ENCODE measurements at places on chromosomes 5 and 9.

DNA sequence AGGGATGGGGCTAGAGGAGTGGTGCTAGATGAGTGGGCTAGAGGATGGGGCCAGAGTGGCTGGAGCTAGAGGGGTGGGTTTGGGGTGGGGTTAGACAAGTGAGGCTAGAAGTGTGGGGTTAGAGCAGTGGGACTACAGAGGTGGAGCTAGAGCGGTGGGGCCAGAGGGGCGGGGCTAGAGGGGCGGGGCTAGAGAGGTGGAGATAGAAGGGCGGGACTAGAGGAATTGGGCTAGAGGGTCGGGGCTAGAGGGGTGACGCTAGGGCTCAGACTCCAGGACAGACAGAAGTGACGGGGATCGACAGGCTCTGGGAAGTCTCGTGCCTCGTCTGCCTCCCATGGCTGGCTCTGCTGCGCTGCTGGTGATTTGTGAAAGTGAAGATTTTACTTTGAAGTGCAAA, 31.0 kb upstream of the TENT4A start:
- no peak for DNase-seq

DNA sequence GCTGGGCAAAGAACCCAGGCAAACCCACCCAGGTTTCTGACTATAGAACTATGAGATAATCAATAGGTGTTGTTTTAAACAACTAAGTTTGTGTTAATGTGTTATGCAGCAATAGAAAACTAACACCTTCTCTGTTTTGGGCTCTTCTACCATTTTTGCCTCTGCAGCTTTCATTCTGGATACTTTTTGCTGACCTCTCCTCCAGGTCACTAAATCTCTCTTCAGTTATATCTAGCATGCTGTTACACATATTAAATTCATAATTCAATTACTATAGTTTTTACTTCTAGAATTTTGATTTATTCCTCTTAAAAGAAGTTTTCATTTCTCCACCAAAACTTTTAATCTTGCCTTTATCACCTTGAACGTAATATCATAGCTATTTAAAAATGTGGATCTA, 17.2 kb downstream of the MAPK9 start:
- no peak for DNase-seq

GRCh38 chr5:176389135-176390123, 878 bp downstream of the HIGD2A start:
- no peak for DNase-seq

- DNase-seq: peak; percentile 89
Measured at GRCh38 chr5:24347158-24347557, 297.6 kb downstream of the CDH10 start.

DNA sequence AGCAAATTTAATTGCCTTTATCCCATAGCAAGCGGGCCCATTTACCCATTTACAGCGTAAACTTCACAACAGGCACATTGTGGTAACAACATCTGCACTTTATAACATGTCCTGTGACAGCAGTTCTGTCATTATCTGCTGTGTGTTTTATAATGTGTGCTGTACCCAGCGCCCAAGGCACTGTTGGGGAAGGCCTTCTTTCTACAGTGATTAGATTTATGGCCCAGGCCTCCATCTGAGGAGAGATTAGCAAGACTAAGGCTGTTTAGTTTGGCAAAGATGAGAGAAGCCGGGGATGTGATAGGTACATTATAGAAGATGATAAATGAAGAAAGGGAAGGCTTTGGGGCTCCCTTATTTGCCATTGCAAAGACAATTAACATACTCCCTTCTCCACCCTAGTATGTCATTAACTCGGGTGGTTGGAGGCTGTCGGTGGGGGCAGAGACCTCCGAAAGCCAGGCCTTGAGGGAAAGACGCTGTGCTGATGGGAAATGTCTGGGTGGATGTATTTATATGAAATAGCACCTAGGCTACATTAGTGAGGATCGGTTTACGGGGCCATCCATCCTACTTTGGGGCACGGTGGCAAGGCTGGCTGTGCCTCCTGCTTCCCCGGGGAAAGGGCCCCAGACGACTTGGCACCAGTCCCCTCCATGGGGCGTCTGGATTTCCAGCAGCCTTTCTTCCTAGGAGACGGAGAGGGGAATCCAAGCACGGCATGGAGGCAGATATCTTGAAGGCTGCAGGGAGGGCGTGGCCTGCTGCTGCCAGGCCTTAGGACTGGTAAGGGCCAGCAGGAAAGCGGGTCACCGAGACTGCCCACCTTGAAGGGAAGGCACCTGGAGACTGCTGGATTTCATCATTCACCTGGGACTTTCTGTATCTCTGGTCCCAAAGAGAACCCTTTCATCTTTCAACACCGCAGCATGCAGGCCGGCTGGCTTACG, 64.3 kb upstream of the PTCH1 start:
- no peak for DNase-seq

DNA sequence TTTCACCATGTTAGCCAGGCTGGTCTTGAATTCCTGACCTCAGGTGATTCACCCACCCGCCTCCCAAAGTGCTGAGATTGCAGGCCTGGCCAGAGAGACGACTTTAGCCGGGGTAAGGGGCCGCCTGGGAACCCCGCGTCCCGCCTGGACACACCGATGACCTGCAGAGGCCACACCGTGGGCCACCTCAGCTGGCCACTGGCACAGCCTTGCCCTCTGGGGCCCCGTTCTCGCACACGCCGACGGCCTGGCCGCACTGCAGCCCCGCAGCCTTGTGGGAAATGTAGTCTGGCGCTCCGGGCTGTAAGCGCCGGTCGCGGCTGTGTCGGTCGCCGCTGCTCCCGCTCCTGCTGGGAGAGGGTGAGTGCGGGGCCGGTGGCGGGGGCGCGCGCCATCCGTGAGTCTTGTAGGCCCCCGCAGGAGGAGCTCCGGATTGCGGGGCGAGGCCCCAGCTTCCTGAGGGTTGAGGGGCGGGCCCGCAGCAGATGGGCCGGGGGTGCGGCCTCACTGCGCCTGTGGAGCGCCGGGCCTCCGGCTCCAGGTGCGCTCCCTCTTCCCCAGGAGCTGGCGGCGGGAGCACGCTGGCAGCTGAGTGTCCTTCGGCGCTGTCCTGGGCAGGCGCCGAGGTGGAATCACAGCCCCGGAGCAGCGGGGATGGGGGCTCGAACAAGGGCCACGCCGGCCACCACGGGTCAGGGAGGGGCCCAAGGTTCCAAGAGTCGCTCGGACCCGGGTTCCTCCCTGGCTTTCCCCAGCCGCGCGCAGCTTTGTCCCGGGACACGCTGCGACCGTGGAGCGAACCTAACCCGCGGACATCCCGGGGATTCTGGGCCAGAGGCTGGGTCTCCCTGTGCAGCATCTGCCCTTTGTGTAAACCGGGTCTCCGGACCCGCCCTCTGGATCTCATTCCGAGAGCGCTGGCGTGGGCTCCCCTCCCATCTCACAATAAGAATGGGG, at the start of gene ZFP2:
Gene ZFP2 (plus strand): TSS at position 299 of the 957 bp plus-strand sequence. CDS start 35,401 bp downstream, outside the sequence.
- no peak for DNase-seq

DNA sequence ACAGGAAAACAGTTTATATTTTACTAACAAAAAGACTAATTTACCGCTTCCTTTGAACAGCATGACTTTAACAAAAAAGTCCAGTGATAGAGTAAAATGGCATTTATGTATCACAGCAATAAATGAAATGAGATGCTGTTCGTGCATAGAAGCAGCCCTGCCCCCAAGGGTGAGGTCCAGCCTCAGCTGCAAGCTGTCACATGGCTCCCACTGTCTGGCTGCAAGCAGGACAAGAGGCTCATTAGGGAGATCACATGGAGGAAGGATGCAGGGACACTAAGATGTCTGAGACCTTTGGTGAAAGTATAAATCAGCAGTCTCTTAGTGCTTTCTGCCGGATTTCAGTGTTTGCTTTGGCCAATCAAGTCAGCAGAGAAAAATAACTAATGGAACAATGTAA, 23.0 kb downstream of the GDNF start:
- peak; percentile 73 for DNase-seq

DNA sequence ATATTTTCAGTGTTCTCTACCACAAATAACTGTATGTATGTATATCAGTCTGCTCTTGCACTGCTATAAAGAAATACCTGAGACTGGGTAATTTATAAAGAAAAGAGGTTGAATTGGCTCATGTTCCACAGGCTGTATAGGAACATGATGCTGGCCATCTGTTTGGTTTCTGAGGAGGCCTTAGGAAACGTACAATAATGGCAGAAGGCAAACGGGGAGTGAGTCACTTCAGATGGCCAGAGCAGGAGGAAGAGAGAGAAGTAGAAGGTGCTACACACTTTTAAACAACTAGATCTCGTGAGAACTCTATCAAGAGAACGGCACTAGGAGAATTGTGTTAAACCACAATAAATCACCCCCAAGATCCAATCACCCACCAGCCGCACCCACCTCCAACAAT, 121.7 kb downstream of the ADAMTS6 start:
- DNase-seq: no peak

DNA sequence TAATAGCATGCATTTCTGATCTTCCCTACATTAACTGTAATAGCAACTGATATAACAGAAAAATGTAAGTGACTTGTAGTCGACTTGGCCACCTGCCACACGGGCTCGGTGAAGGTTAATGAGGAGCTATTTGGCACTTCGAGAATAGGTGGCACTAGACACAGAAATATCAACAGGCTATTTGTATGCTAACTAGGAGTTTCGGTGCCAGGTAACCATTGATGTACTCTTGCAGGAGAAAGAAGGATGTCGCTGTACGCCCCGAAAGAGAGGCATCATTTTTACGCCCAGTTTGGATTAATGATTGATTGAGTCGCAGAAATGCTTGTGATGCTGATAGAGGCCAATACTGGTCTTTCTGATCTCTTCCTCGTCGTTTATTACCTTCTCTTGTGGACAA, 516 bp upstream of the DMRT2 start:
- no peak for DNase-seq

GRCh38 chr9:9498846-9499245, 1114.0 kb downstream of the PTPRD start:
- DNase-seq: no peak

DNA sequence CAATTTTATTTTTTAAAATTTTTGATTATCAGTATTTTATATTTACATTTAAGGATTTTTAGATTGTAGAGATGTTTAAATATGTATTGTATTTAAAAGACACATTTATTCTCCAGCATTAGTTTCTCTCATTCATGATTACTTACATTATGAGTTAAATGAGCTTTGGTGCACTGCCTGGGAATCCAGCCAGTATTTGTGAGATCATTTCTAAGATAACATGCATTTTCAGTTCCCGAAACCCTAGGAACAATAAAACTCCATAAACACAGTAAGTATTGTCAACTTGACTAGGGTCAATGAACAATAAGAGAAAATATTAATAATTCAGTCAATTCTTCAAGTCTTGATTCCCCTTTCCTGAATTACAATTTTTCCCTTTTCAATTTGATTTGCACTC, 403.3 kb downstream of the PLK2 start:
- DNase-seq: no peak

GRCh38 chr9:137178201-137178938, 6.5 kb upstream of the TMEM210 start:
- DNase-seq: no peak

DNA sequence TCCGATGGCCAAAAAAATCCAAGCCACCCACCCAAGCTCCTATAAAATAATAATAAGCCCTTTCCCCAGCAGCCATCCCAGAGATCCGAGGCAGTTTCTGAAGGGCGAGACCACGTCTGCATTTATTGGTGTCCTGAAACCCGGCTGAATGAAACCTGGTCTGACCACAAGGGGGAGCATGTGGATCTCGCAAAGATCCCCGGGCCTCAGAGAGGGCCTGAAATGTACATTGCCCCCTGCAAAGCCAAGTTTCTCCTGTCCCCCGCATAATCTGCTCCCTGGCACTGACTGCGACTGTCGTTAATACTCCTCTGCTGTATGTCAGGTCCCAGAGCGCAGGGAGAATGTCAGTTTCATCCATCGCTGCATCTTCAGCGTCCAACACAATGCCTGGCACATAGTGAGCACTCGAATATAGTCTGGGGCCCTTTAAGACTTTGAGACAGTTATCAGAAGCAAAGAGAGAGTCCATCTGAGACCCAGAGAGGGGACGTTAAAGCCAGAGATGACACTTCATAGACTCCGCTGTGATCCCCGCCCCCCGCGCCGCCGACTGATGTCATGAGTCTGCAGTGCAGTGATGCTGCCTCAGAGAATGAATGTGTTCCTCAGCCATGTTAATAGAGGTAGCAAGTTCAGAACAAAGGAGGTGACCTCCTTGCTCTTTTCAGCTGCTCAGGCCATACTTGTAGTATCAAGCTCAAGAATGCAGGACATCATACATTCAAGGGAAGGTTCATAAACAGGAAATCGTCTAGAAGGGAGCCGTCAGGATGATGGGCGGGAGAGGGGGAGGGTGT, 74.5 kb upstream of the BARHL1 start:
- peak; percentile 47 for DNase-seq

GRCh38 chr5:177611446-177612214, 11.7 kb downstream of the B4GALT7 start:
- DNase-seq: no peak

DNA sequence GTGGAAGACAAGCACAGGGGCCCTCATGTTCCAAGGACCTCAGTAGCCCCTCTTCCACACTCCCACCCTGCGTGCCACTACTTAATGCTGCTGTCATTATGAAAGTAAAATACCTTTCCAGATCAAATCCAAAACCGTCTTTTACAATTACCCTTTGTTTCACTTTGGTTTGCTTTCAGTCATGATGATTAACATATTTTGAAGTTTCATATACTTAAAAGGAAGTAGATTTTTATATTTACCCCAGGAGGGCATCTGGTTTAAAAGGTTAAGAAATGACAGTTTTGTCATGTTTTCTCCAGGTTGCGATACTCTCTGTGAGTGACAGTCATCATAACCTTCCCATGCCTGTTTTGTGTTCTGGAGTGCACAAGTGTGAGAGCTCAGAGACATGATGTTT, 13.5 kb upstream of the MAP1B start:
- no peak for DNase-seq

GRCh38 chr5:160959804-160960203, 107.8 kb upstream of the ATP10B start:
- no peak for DNase-seq

Measured in SHP77 treated with DMSO at 0.1 percent for 48 hours (cell line).